ENCODE measurements at places on chromosomes 11 and 22. TPM values are rescaled to one million over a fixed set of nuclear protein-coding genes. Genes with fewer than 3 reads are reported as not detected.

STK33 gene
- 16.4 TPM for total RNA-seq

MYO18B gene
- 119 TPM for total RNA-seq

SMC1B gene
- not detected for total RNA-seq

DNA sequence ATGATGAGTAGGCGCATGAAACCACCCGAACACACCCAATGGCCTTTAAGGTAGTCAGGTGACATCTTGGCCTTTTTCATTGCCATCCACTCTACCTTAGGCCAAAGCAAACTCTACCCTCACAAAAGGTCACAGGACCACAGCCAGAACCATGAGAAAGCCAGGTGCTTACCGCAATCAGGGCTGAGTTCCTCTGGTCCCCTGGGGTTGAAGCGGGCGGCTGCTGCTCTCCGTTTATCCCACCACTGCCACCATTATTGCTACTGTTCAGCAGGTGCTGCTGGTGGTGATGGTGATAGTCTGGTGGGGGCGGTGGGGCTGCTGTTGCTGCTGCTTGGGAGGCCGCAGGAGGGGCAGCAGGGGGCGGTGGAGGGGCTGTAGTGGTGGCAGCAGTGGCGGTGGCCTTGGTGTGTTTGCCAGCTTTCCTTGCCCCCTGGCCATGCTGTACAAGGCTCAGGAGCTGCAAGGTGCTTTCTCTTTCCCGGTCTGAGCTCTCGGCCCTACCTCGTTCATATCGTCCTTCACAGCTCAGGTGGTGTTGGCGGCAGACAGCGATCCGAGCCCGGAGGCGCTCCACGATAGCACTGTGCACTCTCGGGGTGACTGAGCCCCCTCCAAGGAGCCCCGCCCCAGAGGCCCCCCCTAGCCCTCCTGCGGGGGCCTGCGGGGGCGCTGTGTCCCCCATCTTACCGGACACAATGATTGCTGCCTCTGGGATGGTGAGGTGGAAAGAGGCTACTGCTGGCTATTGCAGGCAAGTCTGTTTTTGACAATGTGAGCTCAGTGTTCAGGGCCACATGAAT is 1.6 kb downstream of the MAML2 start:
- H3K4me1 ChIP-seq = peaks cover 57% of the 10 kb centered on the region
- peak overlapping the region; percentile 69 for H3K4me3 ChIP-seq
- DNase-seq = peak; percentile 62
- peak overlapping the region; percentile 83 for H3K27ac ChIP-seq

DNA sequence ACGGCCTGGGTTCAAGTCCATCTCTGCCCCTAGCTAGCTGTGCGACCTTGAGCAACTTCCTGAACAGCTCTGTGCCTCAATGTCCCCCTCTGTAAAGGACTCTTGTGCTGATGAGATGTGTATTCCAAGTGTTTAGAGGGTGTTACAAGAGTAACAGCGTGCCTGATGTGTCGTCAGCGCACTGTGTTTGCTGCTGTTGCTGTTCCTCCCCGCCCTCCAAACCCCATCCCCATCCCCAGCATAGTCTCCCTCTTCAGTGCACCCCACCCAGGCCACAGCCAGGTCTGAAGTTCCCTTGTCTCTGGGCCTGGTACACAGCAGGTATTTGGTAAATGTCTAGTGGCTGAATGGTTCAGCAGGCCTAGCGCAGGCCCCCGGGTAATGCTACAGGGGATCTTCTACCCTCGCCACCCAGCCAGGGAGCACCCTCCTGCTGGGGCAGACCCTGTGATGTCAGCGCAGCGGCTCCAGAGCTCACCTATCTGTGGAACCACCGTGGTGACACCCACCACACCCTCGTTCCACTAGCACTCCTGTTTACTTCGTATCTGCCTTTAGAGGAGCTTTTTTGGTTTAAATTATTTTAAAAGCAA is 10.3 kb downstream of the CBX7 start:
- no peak overlapping the region for H3K27ac ChIP-seq
- DNase-seq = no peak
- no peaks in the 10 kb centered on the region for H3K27me3 ChIP-seq

DNA sequence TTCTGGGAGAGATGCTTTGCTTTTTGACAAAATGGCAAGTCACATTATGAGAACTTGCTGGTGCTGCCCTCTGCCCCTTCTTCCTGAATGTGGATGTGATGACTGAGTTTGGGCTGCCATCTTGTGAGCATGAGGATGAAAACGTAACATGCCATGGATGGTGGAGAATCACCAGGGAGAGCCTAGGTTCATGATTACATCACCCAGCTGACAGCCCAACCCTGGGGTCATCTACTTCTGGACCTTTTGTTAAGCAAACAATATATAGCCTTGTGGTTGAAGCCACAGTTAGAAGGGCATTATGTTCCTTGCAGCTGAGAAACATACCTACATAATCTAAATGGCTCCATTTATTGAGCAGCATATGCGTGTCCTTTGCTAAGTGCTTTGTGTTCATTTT is 321.5 kb downstream of the KIRREL3 start:
- H3K27me3 ChIP-seq = no peaks in the 10 kb centered on the region
- no peak overlapping the region for H3K4me3 ChIP-seq
- H3K36me3 ChIP-seq = no peaks in the 10 kb centered on the region
- H3K27ac ChIP-seq = no peak overlapping the region

DNA sequence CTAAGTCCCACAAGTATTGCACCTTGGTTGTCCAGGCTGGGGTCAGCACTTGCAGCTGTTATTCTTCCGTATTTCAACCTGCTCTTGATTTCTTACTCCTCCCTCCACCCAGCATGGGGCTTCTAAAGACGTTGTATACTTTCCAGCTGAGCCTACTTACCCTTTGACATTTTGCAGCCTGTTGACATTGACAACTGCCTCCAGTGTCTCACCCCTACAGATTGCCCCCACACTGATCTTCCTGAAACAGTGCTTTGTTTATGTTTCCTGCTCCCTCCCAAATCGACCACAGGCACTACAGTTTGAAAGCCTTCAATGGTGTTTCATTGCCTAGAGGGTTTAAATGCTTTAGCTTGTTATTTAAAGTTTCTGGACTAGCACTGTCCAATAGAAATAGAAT is 56.6 kb downstream of the FAM83F start:
- no peak overlapping the region for H3K27ac ChIP-seq
- H3K27me3 ChIP-seq = no peaks in the 10 kb centered on the region
- peaks cover 28% of the 10 kb centered on the region for H3K4me1 ChIP-seq
- H3K36me3 ChIP-seq = no peaks in the 10 kb centered on the region

Data from right atrium auricular region (tissue), 2 donors.